ENCODE measurements at places on chromosomes 16 and 17. TPM values are rescaled to one million over a fixed set of nuclear protein-coding genes. Genes with fewer than 3 reads are reported as not detected.

- DNase-seq, result peak; percentile 27
These were observed 913 bp downstream of the CDIP1 start for GRCh38 chr16:4537376-4538343.

- DNase-seq, result no peak
These were observed 7.7 kb downstream of the NUBP1 start for GRCh38 chr16:10751291-10751697.

GRCh38 chr16:1465567-1465915, 9.3 kb downstream of the CLCN7 start:
- no peak for DNase-seq

DNA sequence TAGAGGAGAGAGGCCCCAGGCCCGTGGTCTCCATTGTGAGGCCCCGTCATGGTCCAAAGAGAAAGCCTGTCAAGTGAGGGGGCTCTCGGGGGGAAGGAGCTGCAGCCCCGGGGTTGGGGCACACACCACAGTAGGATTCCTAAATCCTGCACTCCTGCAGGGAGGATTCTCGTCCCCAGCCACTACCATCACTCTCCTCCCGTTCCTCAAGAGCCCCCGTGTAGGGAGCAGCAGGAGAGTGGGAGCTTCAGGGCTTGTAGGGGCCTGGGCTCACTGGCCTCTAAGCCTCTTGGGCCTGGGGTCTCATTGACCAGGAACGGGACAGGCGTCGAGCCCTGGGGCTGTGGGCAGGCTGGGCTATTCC, 821 bp downstream of the C16orf86 start:
- peak; percentile 25 for DNase-seq

GRCh38 chr17:55533608-55534007, 22.4 kb upstream of the SMIM36 start:
- DNase-seq, result no peak

- DNase-seq, result no peak
These were observed 35.7 kb upstream of the DHRS7B start for GRCh38 chr17:21090902-21091618.

- DNase-seq, result no peak
These were observed 35.0 kb downstream of the BCL7C start for GRCh38 chr16:30858829-30859423.

- no peak for DNase-seq
These were observed 541.3 kb downstream of the CDH11 start for GRCh38 chr16:64580558-64580957.

DNA sequence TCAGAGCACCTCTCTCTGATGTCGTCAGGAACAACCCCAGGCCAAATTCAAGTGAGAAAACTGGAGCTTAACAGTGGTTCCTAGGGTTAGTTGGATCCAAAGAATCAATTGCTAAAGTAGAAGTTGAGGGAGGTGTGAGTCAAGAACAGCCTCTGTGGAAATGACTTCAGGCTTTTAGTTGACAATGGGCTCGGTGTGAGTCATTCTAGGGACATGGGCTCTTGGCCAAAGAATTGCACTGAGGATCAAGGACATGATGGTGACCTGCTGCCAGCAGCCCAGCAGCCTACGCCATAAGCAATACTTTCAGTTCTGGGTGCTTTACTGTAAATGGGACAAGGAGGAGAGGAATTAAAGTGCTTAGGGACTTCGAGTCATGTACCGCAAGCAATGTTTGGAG, 32.1 kb upstream of the SMURF2 start:
- peak; percentile 38 for DNase-seq

GRCh38 chr16:67155295-67156142, 4.2 kb downstream of the TRADD start:
- DNase-seq, result no peak

- DNase-seq, result no peak
These were observed 96.7 kb downstream of the TRIM37 start for GRCh38 chr17:59010026-59010425.

DNA sequence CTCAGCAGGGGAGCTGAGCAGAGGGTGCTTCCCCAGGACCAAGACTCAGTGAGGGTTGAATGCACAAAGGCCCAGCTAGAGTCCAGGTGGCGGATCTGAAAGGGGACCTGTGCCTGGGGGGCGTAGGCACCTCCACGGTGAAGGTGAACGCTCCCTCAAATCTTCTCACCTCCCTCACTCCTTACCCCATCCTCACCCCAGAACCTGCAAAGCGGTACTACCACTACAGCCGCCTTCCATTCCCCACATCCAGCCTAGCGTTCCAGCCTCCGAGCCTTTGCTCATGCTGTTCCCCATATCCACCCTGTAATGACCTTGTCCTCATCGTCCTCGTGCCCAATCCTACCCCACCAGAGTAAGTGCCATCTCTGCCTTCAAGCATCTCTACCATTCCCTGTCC, 30.6 kb downstream of the TRPV3 start:
- DNase-seq, result no peak

GRCh38 chr17:48604770-48605329, at the start of gene HOXB6:
HOXB6 (minus strand) TSS chr17:48604986; CDS start chr17:48598150, 6,836 bp downstream.
- DNase-seq, result peak; percentile 84

DNA sequence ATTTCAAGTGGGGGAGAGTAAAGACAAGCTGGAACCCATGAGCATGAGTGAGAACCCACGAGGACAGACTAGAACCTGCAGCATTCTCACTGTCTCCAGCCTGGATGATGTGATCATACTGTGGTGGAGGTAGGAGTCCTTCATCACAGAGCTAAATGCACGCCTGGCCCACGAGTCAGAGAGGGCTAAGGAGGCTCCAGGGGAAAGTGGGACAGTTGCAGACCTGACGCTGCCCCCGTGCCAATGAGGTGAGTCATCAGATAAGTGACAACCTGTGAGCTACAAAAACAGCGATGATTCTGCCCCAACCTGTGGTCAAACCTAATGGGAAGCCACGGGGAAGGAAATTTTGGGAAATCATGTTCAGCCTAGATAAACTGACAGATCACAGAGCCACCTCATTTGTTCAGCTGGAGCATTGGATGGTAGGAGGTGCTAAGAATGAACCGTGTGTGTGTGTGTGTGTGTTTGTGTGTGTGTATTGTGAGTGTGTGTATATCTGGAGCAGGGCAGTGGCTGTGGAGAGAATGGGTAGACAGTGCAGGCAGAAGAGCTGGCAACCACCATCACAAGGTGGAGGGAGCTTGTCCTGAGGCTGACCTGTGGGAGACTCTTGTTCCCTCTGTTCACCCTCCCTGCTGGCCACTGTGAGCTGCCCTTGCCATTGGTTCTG, 131.8 kb downstream of the UTP18 start:
- DNase-seq, result no peak

DNA sequence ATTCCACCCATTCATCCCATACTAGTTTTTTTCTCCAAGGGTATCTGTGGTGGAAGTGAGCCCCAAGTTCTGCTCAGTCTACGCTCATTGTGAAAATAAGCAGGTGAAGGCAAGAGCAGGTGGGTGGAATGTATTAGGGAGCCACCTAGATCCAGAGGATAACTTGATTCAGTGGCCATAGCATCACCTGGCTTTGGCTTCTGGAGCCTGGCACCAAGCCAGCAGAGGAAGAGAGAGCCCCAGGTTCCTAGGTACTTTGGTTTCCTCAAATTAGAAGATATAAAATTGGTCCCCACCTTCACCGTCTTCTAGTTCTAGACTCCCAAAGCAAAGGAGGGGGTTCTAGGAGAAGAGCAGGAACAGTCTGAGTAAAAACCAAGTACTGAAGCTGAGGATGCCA, 4.1 kb downstream of the FXR2 start:
- DNase-seq, result no peak

DNA sequence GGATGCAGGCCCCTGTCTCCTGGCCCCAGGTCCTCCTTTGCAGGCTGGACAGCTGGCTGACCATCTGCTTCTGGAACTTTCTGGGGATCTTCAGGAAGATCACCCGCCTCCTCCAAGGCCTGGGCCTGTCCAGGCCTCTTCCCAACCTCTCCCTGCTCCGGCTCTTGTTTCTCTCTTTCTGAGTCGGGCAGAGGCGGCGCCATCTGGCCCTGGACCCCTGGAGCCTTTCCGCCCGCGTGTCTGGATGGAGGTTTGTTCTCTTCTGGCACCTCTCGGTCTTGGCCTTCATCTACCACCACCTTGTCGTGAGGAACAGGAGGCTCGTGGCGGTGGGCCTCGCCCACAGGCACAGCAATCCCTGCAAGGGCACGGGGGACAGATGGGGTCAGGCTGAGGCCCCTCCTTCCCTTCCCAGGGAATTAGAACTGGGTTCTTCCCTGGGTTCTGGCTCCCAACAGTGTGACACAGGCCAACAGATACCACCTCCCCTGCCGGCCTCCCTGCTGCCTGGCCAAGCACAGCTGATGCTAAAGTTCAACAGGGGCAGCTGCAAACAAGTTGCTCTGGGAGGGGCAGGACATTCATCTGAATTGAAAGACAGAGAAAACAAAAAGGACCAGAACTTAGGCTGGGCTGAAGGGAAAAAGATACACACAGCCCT, 13.3 kb downstream of the NDUFAF8 start:
- DNase-seq, result no peak

DNA sequence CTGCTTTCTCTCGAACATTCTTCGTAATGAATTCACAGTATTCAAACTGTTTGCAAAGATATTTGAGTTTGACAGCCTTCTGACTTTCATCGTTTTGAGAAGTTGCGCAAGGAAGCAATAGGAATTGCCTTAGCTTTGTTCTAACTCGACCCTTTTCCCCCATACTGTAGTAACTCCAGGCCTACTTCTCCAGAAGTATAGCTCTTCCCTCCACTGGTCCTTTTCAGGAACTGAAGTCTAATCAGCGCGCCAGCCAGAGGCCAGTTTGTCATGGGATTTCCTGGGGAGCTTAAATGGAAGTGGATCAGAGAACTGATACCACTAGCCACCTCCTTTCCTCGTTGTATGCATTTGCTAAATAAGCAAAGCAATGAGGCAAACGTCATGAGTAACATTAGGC, 27.9 kb downstream of the CDR2 start:
- DNase-seq, result no peak

- DNase-seq, result no peak
These were observed 55.4 kb downstream of the TNRC6C start for GRCh38 chr17:78013683-78014467.

GRCh38 chr16:65684230-65684629, 562.4 kb upstream of the CDH11 start:
- DNase-seq, result no peak

- DNase-seq, result no peak
These were observed 339.1 kb upstream of the RBFOX1 start for GRCh38 chr16:6993544-6993943.

- no peak for DNase-seq
These were observed 71.6 kb upstream of the PSMD7 start for GRCh38 chr16:74224828-74225612.

DNA sequence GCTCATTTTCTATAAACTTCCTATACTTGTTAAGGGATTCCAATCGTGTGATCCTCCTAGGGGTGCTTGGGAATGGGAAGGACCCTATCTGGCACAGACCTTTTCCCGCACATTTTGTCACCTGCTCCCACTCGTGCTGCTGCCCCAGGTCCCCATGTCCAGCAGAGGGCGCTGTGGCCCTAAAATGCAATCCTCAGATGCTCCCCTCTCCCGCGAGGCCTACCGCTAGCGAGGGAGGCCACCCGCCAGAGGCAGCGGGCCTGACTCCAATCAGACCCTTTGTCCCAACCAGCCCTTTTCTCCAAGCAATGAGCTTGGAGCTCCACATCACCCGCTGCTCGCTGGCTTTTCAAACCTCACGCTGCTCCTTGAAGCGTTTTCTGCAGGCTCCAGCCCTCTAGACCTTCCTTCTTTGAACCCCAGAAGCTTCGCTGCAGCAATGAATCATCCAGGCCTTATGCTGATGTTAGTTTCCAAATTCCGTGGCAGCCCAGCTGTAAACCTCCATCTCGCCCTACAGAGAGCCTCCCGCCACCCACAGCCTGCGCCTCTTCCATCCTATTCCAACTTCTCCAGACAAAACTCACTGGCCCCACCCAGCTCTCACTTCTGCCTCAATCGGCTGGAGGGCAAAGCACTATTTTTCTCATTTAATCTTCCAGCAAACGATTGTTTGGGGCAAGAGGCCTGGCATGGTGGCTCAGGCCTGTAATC, 23.6 kb upstream of the FZD2 start:
- peak; percentile 92 for DNase-seq

DNA sequence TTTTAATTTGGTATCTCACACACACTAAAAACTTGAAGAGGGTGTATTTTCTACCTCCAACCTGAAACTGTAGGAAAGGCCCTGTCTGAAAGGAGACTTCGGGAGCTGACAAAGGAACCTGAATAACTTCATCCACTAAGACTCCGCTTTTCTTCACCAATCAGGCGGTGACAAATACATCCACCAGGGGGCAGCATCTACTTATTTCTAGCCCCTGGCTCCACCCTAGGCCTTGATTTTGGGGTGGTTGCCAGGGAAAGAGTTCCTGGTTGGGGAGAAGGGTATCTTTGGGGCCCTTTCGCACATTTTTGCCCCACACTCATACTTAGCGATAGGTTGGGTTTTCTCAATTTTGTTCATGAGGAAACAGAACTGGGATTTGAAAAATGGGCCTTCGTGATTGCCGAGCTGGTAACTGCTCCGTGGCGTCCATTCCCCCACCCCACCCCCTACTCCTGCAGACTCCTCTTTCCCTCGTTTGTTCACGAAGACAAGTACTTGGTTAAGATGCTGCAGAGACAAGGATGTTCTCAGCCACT, 4.8 kb upstream of the ARL4D start:
- DNase-seq, result peak; percentile 84

OR1E1 gene
- not detected for total RNA-seq

CLEC19A gene
- not detected for total RNA-seq

TMC7 gene
- total RNA-seq, result 12.7 TPM

FOXJ1 gene
- total RNA-seq, result 2.8 TPM

CORO6 gene
- total RNA-seq, result 2.9 TPM

AGRP gene
- not detected for total RNA-seq

MYCBPAP gene
- 2.8 TPM for total RNA-seq

LPO gene
- total RNA-seq, result not detected

VTN gene
- total RNA-seq, result not detected

CDH5 gene
- 7.7 TPM for total RNA-seq

HASPIN gene
- 1.1 TPM for total RNA-seq

RPUSD1 gene
- 24.1 TPM for total RNA-seq
